ENCODE measurements at places on chromosomes 1 and 21.

GRCh38 chr1:214124915-214125314 is 137.1 kb downstream of the PROX1 start:
- no peaks in the 10 kb centered on the region for H3K27me3 ChIP-seq
- H3K4me3 ChIP-seq, result no peak overlapping the region
- no peak overlapping the region for H3K27ac ChIP-seq
- no peak for DNase-seq
- H3K4me1 ChIP-seq, result no peaks in the 10 kb centered on the region

- no peaks in the 10 kb centered on the region for H3K27me3 ChIP-seq
- peak overlapping the region; percentile 83 for H3K4me3 ChIP-seq
- peaks cover 4% of the 10 kb centered on the region for H3K4me1 ChIP-seq
- H3K36me3 ChIP-seq, result peaks cover 8% of the 10 kb centered on the region
Measured at GRCh38 chr1:42765832-42766740, 742 bp downstream of the P3H1 start.

GRCh38 chr1:30790850-30791778 is 33.5 kb upstream of the LAPTM5 start:
- H3K36me3 ChIP-seq, result no peaks in the 10 kb centered on the region
- H3K4me3 ChIP-seq, result no peak overlapping the region
- H3K4me1 ChIP-seq, result peaks cover 26% of the 10 kb centered on the region

GRCh38 chr1:4095433-4095971 is 195.4 kb upstream of the C1orf174 start:
- no peaks in the 10 kb centered on the region for H3K4me1 ChIP-seq
- no peaks in the 10 kb centered on the region for H3K36me3 ChIP-seq
- H3K4me3 ChIP-seq, result no peak overlapping the region
- no peak for DNase-seq

DNA sequence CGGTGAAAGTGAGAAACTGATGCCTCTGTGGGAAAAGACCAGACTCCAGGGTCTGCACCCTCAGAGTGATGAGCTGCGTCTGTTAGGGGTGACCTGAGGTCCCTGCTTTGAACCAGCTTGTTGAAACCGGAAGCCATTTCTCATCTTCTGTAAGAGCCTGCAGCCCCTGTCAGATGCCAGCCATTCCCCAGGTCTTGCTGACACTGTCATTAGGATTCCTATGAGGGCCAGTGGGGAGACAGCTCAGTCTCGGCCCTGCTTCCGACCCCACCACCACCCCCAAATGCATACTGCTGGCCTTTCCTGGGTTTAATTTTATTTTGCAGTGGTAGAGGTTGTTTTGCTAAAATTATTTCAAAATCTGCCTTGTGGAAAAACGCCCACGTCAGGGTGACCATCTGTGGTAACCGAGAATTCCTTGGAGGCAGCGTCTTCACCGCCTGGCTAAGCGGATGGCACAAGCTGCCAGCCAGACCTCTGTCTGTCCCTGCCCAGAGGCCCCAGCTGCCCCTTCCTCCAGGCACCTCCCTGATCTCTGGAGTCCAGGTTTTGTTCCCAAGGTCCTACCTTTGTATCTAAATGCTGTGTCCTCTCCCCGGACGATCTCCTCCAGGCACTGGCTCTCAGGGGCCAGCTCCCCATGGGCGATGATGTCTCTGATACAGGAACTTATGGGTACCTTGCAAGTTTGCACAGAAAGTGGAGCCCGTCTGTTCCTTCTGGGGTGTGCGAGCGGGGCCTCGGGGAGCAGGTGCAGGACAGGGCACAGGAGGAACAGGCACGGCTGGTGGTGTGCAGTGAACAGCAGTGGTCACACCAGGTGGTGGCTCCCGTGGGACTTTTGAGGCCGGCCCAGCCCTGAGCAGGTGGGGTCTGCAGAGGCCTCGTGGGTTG is 49.9 kb downstream of the PRKCZ start:
- H3K27ac ChIP-seq, result no peak overlapping the region
- no peak overlapping the region for H3K4me3 ChIP-seq
- no peaks in the 10 kb centered on the region for H3K36me3 ChIP-seq
- no peaks in the 10 kb centered on the region for H3K4me1 ChIP-seq

GRCh38 chr21:44817914-44818639 is at the start of gene SUMO3:
SUMO3 (minus strand) TSS chr21:44818062; CDS start chr21:44817968, 94 bp downstream.
- no peaks in the 10 kb centered on the region for H3K4me1 ChIP-seq
- no peak for DNase-seq
- H3K36me3 ChIP-seq, result peaks cover 13% of the 10 kb centered on the region
- no peaks in the 10 kb centered on the region for H3K27me3 ChIP-seq

GRCh38 chr1:153567621-153568366 is 2.1 kb upstream of the S100A2 start:
- no peak overlapping the region for H3K4me3 ChIP-seq
- H3K4me1 ChIP-seq, result peaks cover 33% of the 10 kb centered on the region
- peaks cover 25% of the 10 kb centered on the region for H3K36me3 ChIP-seq
- peak; percentile 94 for DNase-seq

- no peak for DNase-seq
- H3K27me3 ChIP-seq, result no peaks in the 10 kb centered on the region
- H3K27ac ChIP-seq, result no peak overlapping the region
- H3K4me3 ChIP-seq, result no peak overlapping the region
Measured at GRCh38 chr1:233031521-233031920, 81.1 kb downstream of the NTPCR start.

- H3K4me1 ChIP-seq, result peaks cover 9% of the 10 kb centered on the region
- H3K27me3 ChIP-seq, result no peaks in the 10 kb centered on the region
- peaks cover 22% of the 10 kb centered on the region for H3K36me3 ChIP-seq
- peak; percentile 73 for DNase-seq
- peak within 1 kb of the TSS; percentile 70 for H3K4me3 ChIP-seq
- H3K27ac ChIP-seq, result peak within 1 kb of the TSS; percentile 94
Measured at GRCh38 chr1:244835276-244836134, at the start of gene COX20. COX20 (plus strand) TSS chr1:244835658; CDS start chr1:244835715, 57 bp downstream.

DNA sequence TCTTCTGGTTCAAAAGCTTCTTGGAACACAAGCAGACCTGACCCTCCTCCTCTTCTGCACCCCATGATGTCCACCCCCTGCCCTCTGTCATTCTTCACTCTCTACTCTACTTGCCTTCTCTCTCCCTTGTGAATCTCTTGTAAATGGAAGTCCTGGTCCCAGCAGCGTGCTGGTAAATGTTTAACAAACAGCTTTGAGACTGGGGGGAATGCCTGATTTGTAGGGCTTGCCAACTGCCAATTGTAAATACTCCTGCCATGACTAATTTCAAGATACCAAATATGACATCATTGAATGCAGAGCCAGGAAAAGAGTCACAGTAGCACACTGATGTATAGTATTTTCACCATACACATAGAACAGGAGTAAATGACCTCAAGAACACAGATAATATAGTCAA is 40.9 kb upstream of the LRRN2 start:
- no peaks in the 10 kb centered on the region for H3K27me3 ChIP-seq
- peaks cover 21% of the 10 kb centered on the region for H3K4me1 ChIP-seq

GRCh38 chr1:36198641-36199040 is 25.6 kb upstream of the THRAP3 start:
- no peak overlapping the region for H3K27ac ChIP-seq
- H3K4me1 ChIP-seq, result no peaks in the 10 kb centered on the region
- DNase-seq, result no peak
- H3K4me3 ChIP-seq, result no peak overlapping the region
- H3K36me3 ChIP-seq, result no peaks in the 10 kb centered on the region
- no peaks in the 10 kb centered on the region for H3K27me3 ChIP-seq

- no peak overlapping the region for H3K27ac ChIP-seq
- H3K27me3 ChIP-seq, result no peaks in the 10 kb centered on the region
- H3K36me3 ChIP-seq, result no peaks in the 10 kb centered on the region
- DNase-seq, result no peak
Measured at GRCh38 chr1:171037626-171038025, 53.1 kb upstream of the FMO3 start.

DNA sequence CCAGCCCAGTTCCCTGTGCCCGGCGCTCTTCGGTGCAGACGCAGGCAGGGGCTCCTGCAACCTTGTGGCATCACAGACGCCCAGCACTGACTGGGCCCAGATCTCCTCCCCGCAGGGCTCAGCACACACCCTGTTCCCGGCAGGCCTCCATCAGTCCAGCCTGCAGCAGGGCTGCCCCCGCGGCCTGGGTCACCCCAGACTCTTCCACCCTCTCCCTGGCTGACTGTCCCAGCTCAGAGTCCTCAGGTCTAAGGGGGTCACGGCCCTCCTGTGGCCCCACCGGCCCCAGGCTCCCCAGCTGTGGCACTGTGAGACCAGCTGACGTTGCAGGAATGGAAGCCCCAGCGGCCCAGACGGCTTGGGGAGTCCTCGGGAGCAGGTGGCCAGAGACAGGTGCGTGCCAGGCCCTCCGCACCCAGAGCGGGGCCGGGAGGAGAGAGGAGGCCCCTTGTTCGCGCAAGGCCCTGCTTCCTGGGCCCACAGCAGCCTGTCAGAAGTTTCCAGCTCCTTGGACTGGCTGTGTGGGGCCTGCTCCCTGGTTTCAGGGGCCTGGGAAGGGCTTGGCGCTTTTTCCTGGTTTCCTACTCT is 4.2 kb downstream of the B3GALT6 start:
- H3K4me1 ChIP-seq, result peaks cover 10% of the 10 kb centered on the region
- no peak for DNase-seq
- H3K36me3 ChIP-seq, result peaks cover 6% of the 10 kb centered on the region
- H3K27ac ChIP-seq, result no peak overlapping the region

DNA sequence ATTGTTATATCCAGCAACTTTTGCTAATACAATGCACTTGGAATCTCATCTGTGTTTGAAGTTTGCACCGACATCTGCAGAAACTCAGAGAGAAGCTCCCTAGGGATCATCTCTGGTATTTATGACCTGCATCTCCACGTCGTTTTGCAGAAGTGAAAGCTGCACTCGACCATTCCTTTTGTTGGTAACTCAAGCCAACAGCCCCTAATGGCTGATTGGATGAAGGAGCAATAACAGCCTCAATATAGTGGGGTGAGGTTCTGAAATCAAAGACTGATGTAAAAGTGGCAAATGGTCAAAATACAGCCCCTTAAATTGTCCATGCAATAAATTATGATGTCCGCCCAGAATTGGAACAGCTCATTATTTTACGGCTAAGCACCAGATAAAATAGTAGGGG is 344.2 kb upstream of the KAZN start:
- no peak for DNase-seq
- no peaks in the 10 kb centered on the region for H3K36me3 ChIP-seq
- no peak overlapping the region for H3K4me3 ChIP-seq
- no peak overlapping the region for H3K27ac ChIP-seq
- no peaks in the 10 kb centered on the region for H3K4me1 ChIP-seq

GRCh38 chr1:75087278-75087677 is 46.9 kb upstream of the LHX8 start:
- H3K36me3 ChIP-seq, result no peaks in the 10 kb centered on the region
- no peaks in the 10 kb centered on the region for H3K27me3 ChIP-seq
- no peak for DNase-seq
- peaks cover 22% of the 10 kb centered on the region for H3K4me1 ChIP-seq

GRCh38 chr1:31637915-31638673 is 6.6 kb downstream of the PEF1 start:
- peaks cover 36% of the 10 kb centered on the region for H3K36me3 ChIP-seq
- H3K4me1 ChIP-seq, result peaks cover 29% of the 10 kb centered on the region
- H3K27me3 ChIP-seq, result no peaks in the 10 kb centered on the region
- peak overlapping the region; percentile 60 for H3K27ac ChIP-seq
- no peak overlapping the region for H3K4me3 ChIP-seq

GRCh38 chr1:20194224-20194623 is 7.9 kb upstream of the PLA2G2C start:
- H3K27me3 ChIP-seq, result no peaks in the 10 kb centered on the region
- no peak for DNase-seq
- no peak overlapping the region for H3K4me3 ChIP-seq
- H3K27ac ChIP-seq, result no peak overlapping the region

DNA sequence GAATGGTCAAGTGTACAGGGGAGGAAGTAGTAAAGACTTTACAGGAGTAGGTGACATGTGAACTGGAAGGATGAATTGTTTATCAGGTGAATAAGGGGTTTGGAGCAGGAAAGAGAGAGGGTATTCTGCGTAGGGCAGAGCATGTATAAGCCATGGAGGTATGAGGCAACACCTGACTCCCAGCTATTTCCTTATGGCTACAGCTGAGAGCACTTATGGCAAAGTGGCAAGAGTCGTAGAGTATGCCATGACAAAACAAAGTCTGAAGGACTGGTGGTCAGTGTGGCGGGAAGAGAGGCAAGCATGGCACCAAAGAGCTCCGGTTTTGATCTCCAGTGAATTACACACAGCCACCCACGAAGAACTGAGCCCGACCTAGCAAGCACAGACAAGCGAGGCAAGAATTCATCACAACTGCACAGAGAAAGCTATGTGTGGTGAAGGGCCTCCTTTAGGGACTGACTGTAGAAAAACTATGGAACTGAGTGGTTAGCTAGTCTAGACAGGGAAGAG is 9.0 kb upstream of the ELOVL1 start:
- H3K36me3 ChIP-seq, result 0 out of 2 replicates have a peak, but pooled peaks cover 3% of the 10 kb centered on the region
- H3K4me3 ChIP-seq, result no peak overlapping the region
- no peak overlapping the region for H3K27ac ChIP-seq
- no peak for DNase-seq
- H3K4me1 ChIP-seq, result peaks cover 23% of the 10 kb centered on the region

GRCh38 chr1:201591348-201591747 is 52.4 kb downstream of the NAV1 start:
- no peaks in the 10 kb centered on the region for H3K27me3 ChIP-seq
- H3K27ac ChIP-seq, result no peak overlapping the region
- H3K36me3 ChIP-seq, result no peaks in the 10 kb centered on the region
- H3K4me3 ChIP-seq, result no peak overlapping the region
- DNase-seq, result no peak
- H3K4me1 ChIP-seq, result peaks cover 13% of the 10 kb centered on the region

DNA sequence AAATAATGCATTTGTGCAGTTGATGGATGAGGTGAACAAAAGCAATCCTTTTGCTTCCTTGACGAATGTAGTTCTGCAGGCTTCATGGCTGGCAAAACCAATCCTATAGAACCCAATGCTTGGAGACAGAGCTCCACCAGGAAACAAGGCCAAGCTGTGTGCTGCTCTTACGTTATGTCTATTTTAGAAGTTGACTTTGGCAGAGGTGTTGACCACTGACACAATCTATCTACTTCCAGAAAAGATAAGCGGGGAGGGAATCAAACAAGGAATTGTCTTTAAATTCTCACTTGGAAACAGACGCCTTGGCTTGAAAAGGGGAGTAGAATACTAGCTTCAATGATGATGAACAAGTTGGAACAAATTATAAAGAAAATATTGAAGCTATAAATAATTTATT is 211.2 kb downstream of the SETD4 start:
- no peaks in the 10 kb centered on the region for H3K36me3 ChIP-seq
- H3K27me3 ChIP-seq, result no peaks in the 10 kb centered on the region
- DNase-seq, result no peak

DNA sequence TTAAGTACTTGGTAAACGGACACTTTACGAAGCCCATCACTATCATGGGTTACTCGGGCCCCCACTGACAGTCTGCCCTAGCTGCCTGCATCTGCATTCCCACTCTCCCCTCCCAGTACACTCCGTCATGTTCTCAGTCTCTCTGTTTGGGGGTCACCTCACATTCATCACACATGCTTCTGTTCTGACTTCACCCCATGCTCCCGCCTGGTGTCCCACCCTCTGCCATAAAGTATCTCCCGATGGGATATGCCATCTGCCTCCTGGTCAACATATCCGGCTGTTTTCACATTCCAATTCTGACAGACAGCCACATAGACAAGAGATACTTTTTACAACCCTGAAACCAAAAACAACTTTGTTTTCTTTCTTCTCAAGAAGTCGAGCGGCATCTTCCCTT is 1.0 kb downstream of the OLFML2B start:
- H3K27me3 ChIP-seq, result no peaks in the 10 kb centered on the region
- no peaks in the 10 kb centered on the region for H3K4me1 ChIP-seq
- H3K36me3 ChIP-seq, result no peaks in the 10 kb centered on the region
- DNase-seq, result no peak
- H3K27ac ChIP-seq, result no peak overlapping the region
- H3K4me3 ChIP-seq, result no peak overlapping the region
